ENCODE measurements at places on chromosomes 3 and 15.

GRCh38 chr3:138692152-138692551 lies 83.6 kb downstream of the FAIM start:
- DNase-seq = no peak

DNA sequence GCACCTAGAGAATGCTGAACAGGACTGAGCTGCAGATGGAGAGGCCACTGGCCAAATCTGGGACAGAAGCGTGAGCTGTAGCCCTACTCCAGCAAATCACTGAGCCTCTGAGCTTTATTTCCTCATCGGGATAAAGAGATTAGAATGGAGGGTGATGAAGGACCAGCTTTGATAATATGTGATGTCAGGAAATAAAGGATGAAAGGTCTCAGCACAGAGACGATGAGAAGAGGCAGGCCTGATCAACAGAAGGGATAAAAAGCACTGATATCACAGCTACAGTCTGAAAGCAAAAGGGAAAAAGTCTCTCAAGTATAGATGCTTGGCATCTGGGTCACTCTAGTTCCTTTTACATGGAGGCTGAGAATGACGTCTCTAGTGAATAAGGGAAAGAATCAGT lies 70.0 kb downstream of the DHX30 start:
- no peak for DNase-seq

GRCh38 chr15:92451225-92451825 lies 57.6 kb downstream of the ST8SIA2 start:
- DNase-seq = no peak

DNA sequence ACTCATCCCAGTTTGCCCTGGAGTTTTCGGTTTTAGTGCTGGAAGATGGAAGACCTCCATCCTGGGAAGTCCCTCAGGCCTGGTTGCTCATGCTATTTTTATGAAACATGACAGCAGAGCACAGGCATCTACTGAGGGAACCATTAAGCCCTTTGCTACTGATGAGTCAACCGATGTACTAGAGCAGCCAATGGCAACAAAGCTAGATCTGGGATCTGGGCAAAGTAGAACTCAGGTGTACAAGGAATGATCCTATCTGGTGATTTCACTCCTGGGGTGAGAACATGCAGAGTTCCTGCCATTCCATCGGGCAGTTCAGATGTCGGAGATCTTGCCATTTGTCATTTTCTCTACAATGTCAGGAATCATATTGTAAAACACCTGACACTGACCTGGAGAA lies 166.2 kb upstream of the NSMCE3 start:
- no peak for DNase-seq

DNA sequence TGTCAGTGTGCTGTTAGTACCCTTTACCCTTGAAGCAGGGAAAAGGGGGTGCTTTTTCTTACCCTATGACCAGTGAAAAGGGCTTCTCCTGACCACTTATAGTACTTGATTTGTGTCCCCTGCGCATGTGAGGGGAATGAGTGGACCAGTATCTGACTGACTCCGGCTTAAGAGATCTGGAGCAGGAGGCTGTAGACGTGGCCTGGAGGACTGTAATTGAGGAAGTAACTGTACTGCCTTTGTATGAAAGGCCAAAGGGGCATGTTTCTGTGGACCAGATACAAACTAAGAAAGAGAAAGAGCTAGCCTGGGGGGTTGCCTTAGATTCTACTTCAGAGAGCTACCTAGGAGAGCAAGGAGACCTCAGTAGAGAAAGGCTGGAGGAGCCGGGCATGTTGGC lies 89.9 kb upstream of the TBL1XR1 start:
- DNase-seq = no peak

GRCh38 chr15:44101944-44102343 lies 93.1 kb downstream of the FRMD5 start:
- DNase-seq = peak; percentile 83

DNA sequence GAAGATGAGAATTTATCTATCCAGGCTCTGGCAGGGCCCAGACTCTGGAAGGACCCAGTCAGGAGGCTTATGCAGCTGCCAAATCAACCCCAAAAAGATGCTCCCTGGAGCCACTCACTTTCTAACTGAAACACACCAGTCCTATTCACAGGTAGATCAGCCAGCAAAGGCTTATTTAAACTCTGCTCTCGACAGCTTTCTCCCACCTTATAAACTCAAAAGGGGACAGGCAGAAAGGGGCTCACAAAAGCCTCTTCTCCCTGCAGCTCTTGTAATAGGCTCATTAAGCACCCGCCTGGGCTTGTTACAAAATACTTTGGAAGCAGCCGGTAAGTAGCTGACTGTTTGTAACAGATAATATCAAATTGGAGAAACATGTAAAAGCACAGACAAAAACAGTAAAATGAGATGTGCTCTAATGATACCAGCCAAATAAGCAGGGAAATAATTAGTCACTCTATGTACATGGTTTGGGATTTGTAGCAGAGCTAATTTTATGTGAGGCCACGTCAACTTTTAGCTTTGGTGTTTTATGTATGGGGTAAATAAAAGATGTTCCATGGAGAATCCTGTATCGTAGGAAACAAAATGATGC lies 213.8 kb downstream of the NR2F2 start:
- no peak for DNase-seq

DNA sequence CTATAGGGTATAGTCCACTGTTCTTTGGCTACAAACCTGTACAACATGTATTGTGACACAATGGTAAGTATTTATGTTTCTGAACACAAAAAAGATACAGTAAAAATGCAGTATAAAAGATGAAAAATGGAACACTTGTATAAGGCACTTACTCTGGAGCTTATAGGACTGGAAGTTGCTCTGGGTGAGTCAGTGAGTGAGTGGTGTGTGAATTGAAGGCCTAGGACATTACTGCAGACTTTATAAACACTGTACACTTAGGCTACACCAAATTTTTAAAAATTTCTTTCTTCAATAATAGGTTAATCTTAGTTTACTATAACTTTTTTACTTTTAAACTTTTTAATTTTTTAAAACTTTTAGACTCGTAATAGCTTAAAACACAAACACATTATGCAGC lies 10.5 kb upstream of the PDZRN3 start:
- DNase-seq = no peak

DNA sequence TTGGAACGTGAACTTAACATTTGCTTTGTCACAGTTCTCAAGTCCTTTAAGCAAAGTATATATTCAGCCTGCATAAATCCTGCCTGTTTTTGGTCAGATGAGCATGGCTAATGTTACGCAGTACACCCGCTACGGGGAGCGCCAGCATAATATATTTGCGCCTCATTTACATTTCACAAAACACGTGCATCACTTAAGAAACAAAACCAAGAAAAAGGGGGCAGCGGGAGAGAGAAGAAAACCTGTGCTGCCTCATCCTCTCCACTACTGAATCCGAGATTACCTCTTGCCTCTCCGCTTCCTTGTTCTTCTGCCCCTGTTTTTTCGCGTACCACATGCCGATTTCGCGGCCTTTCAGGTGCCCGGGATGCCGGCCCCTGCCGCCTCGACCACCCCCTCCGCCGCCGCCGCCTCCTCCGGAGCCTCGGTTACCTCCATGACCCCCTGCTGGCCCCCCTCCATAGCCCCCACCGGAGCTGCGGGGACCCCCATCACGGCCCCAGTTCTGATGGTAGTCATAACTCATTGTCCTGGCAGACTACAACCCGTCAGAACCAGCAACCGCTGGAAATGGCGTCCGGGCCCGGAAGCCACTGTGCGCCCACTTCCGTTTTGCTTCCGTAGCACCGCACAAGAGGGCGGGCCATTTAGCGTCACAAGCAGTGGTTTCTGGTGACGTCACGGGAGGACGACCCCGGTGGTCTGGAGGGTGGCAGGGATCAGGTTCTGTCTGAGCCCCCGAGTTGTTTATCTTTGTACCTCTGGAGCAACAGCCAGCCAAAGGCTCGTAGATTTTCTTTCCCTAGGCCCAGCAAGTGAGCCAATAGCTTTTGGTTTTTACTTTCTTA lies at the start of gene DHX36:
Gene DHX36 (minus strand): TSS at position 597 of the 848 bp plus-strand sequence. CDS start 71 bp downstream, at position 526.
- peak; percentile 95 for DNase-seq

DNA sequence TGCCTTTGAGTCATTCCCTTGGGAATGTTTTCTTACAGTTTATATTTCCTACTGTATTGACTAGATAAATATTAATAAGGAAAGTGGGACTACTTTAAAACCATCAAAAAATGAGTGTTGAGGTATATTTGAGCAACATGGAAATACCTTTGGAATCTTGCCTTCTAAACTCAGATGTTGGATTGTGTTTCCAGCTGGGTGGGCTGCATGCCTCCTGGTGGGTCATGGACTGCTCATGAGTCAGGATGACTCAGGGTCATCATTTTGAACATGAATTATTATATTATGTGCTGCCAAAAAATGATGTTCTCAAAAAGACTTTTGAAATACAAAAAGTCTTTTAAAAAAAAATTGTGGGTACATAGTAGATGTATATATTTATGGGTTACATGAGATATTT lies 41.1 kb upstream of the APH1B start:
- peak; percentile 92 for DNase-seq

DNA sequence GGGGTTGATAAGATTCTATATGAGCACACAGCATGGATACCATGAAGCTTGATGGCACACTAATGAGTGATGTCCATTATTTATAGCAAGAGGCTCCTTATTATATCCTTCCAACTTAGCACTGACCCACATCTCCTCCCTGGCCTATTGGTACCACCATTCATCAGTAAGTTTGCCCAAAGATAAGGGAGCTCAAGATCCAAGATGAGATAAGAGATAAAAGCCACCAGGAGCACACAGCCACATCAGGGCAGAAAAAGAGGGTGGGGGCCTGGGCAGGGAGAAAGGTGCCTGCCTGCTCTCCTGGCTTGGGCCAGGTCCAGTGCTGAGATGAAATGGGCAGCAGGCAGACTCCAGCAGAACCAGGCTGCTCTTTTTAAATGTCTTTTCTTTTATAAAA lies 4.4 kb upstream of the PPP1R14D start:
- no peak for DNase-seq

GRCh38 chr3:195540027-195540426 lies 3.1 kb downstream of the PPP1R2 start:
- DNase-seq = no peak

- DNase-seq = no peak
Measured at GRCh38 chr15:100926258-100926657, 7.1 kb downstream of the LRRK1 start.

- no peak for DNase-seq
Measured at GRCh38 chr3:189800436-189800835, 169.2 kb downstream of the TP63 start.

GRCh38 chr3:188742755-188743550 lies 428.8 kb upstream of the TPRG1 start:
- DNase-seq = no peak

GRCh38 chr15:100247228-100248225 lies 94.2 kb downstream of the ADAMTS17 start:
- DNase-seq = no peak

DNA sequence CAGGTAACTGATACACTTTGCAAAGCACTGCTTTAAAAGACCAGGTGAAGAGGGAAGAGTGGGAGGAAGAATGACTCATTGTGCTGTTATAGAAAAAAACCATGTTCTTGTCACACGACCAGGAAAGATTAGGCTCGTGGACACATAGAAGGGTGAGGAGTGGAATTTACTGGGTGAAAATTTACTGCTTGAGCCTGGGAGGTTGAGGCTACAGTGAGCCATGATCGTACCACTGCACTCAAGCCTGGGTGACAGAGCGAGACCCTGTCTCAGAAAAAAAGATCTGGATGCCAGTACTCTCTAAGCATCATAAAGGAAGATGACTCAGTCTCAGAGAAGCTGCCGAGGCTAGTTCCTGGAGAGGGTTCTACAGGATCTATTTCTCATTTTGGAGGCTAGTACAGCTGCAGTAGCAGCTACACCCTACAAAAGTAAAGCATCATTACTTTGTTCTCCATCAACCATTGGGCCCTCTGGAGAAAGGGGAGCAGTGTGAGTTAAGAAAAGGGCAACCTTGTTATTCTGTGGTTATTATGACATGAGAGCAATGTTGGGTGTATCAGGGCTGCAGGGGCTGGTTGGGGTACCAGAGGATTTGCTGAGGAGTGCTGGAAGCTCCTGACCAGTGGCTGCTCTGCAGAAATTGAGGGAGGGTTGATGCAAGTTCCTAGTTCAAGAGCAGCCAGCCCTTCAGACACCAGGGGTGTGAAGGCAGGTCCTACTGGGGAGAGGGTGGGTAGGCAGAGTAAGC lies 75.4 kb downstream of the CMTM8 start:
- peak; percentile 33 for DNase-seq

DNA sequence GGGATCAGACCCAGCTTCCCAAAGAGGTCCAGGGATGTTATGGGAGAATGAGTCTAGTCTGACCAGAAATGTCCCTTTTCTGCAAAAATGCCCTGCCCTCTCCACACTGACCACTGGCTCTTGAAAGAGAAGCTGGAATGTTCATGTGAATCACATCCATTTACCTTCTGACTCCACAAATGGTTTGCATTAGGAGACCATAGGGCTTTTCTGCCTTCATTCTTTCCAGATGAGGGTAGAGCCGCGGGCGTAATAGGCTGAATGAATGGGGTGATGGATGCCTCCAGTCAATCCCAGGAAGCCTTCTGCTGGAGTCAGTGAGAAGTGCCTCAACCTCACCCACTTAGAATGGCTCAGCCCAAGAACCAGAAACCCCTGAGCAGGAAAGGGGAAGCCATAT lies 47.2 kb upstream of the IREB2 start:
- no peak for DNase-seq

- peak; percentile 96 for DNase-seq
Measured at GRCh38 chr15:70741107-70741531, 22.2 kb downstream of the UACA start.

DNA sequence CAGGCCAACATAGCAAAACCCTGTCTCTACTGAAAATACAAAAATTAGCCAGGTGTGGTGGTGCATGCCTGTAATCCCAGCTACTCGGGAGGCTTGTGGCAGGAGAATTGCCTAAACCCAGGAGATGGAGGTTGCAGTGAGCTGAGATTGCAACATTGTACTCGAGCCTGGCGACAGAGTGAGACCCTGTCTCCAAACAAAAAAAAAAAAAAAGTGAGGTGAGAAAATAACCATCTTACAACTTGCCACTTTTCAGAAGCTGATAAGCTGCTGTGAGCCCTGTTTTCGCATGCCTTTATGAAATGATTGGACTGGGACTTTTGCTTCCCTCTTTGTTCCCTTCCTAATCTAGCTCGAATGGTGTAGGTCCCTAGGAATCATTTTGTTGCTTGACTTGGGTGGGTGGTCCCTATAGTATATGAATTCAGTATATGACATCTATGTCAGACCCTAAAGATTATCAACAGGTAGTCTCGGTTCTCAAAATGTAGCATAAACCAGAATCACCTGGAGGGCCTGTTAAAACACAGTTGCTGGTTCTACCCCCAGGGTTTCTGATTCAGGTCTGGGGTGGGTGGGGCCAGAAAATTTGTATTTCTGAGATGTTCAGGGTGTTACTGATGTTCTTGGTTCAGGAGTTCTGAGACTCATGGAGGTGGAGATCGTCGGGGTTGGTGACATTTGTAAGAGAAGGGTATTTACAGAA lies 107.9 kb downstream of the FNDC3B start:
- DNase-seq = no peak

- DNase-seq = peak; percentile 16
Measured at GRCh38 chr3:1251282-1252060, 158.6 kb downstream of the CNTN6 start.

All from cardiac fibroblast (primary cell).